ENCODE measurements at places on chromosomes 12 and 14.

GRCh38 chr14:105733081-105734065 is 207.0 kb downstream of the TMEM121 start:
- ATAC-seq: no peak

DNA sequence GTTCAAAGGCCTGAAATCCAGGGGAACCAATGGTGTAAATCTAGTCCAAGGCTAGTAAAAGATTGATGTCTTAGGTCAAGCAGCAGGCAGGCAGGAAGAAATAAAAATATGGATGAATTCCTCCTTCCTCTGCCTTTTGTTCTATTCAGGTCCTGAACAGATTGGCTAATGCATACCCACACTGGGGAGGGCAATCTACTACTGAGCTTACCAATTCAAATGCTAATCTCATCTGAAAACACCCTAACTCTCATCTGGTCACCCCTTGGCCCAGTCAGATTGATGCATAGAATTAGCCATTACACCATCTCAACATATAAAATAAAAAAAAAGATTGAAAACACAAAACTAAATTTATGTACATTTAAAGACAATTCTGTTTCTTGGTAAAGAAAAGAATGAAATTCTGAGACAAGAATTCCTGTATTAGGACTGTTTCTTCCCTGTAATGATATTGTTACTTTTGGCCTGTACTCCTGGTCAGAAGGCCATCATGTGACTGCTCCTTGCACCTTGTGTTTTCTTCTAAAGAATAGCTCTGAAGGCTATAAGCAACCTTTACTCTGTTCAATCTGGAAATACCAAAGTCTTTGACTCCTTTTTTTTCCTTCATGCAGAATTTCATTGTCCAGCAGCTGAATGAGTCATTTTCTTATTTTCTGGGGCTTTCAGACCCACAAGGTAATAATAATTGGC is 19.9 kb downstream of the CLEC6A start:
- ATAC-seq: peak; percentile 67

GRCh38 chr12:67086116-67086515 is 183.0 kb upstream of the CAND1 start:
- no peak for ATAC-seq

DNA sequence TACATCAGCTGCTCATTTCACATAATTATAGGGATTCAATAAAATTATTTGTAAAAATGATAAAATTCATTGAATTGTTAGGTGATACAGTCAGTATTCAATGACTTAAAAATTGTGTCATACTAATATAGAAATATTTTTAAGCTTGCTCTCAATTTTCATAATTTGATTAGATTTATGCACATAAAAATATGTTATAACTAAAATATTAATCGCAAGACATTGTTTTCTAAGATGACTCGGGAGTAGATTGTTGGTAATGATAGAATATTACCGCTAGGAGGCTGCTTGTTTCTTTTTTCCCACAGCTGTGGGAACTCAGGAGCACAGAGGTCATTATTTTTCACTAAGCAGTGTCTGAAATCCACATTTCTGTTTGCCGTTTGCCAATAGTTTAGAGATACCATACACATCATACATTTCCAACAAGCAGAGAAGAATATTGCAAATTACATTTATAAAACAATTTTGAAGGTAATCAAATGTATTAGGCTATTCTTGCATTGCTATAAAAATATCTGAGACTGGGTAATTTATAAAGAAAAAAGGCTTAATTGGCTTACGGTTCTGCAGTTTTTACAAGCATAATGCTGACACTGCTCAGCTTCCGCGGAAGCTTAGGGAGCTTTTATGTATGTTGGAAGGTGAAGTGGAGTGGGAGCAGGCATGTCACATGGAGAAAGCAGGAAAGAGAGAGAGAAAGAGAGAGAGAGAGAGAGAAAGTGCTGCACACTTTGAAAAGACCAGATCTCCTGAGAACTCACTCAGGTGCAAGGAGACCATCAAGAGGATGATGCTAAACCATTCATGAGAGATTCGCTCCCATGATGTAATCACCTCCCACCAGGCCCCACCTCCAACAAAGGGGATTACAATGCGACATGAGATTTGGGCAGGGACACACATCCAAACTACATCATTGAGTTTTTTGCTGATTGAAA is 9.2 kb downstream of the CD69 start:
- no peak for ATAC-seq

GRCh38 chr14:61705017-61705416 is 9.7 kb downstream of the HIF1A start:
- no peak for ATAC-seq

- ATAC-seq: no peak
These were observed 81.3 kb downstream of the ERGIC2 start for GRCh38 chr12:29299633-29300032.

- ATAC-seq: no peak
These were observed 776.0 kb downstream of the C12orf50 start for GRCh38 chr12:87253157-87253556.

DNA sequence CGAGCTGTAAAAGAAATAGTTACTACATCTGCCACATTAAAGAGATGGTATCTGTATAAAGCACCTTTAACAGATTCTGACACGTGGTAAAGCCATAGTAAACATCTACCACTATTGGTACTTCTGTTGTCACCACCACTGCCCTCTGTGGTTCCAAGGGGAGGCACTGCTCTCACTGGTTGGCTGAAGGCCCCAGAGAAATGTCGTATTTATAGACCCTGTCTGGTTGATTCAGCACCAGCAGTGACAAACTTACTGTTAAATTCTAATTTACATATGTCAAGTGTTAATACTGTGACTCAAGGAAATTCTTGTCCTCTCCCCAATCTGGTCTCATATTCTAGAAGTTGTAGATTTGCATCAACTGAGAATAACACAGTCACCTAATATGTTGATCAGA is 281.1 kb downstream of the ERC1 start:
- no peak for ATAC-seq

- ATAC-seq: no peak
These were observed 22.4 kb downstream of the EIF2B2 start for GRCh38 chr14:75025082-75025481.

DNA sequence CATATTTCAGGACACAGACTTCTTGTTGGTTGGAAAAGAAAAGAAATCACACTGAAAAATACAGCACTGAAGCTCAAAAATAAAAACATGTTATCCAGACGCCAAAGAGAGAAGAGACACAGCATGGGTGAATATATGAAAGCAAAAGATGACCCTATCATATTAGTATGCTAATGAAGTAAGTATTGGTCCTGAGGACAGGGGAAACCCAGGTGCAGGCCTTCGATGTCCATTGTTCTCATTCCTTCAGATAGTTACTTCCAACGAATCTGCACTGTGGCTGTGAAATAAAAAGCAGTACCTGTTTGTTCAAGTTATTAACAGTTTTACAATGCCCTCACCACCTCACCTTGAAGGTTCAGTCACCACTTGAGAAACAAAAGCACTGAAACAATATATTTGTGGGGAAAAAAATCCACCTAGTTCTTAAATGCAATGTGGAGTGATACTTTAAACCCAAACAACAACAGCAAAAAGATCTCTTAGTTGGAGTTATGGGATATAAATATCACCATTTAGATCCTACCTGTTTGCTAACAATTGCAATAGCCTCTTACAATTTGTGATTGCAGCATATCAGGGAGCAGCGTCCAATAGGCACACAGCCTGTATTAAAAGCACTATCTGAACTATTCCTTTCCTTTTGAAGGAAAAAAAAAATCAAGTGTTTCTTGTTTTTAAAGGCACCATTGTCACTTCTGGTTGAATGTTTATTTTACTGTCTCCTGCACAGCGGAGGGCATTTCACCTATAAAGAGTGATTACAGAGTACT is 188.1 kb downstream of the BCAT1 start:
- peak; percentile 3 for ATAC-seq

DNA sequence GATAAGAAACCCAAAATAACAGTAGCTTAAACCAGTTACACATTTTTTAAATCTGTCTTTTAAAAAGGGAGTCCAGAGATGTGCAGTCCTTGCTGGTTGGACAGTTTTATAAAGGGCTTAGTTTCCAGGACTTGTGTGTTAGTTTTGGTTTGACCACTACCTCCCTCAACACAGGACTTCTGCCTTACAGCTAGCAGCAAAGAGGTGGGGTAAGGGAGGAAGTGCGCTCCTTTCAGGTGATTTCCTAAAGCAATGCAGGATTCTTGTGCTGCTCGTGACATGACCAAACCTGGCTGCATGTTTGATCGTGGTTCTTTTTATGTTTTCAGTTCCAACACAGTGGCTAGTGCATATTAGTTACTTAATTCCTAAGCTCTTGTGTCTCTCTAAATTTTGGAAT is 266.2 kb downstream of the TMTC2 start:
- ATAC-seq: no peak

DNA sequence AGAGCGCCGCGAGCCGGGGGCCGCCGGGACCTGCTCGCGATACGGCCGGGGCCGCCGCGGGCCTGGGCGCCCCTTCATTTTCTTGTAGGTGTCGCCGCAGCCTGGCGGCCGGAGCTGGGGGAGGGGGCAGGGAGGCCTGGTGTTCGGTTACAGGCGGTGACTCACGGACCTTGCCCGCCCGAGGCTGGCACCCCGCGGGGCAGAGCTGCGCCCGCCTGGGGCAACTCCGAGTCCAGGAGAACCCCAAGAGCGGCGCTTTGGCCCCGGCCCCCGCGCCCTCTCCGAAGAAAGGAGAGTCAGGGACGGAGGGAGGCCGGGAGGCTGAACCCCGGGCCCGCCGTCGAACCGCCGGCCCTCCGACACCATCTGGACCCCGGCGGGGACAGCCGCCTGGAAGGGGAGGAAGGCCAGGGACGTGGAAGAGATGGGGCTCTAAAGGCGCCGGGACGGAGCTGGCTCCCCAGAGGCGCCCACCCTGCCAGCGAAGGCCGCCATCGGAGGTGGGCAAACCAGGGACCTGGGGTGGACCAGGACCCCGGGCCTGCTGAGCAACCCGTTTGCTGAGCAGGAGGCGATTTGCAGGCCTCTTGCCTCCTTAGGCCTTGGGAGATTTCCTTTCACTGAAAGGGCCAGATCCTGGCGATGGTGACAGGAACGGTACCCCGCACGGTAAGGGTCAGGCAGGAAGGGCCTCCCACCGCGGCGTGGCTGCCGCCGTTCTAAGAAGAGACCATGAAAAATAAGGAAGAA is 843 bp upstream of the NUAK1 start:
- ATAC-seq: peak; percentile 60

DNA sequence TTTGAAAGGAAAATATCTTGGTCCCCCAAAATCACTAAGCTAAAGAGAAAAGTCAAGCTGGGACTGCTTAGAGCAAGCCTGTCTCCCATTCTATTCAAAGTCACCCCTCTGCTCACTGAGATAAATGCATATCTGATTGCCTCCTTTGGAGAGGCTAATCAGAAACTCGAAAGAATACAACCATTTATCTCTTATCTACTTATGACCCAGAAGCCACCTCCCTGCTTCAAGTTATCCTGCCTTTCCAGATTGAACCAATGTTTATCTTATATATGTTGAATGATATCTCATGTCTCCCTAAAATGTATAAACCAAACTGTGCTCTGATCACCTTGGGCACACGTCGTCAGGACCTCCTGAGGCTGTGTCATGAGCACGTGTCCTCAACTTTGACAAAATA is 14.6 kb upstream of the CCDC196 start:
- no peak for ATAC-seq

DNA sequence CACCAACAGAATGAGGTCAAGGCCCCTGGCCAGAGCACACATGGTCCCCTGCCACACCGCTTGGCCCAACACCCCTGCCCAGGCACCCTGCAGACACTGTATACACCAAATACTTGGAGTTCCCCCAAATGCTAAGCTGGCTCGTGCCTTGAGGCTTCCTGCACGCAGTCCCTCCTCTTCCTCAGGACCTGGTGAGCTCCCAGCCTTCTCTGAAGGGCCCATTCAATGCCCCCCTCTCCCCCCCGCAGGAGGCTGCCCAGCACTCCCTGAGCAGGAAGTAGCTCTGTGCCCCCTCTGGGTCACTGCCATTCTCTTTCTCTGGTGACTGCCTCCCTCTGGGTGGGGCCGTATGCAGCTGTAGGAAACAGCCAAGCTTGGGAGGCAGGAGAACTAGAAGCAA is 75.3 kb downstream of the ITPK1 start:
- no peak for ATAC-seq

GRCh38 chr14:103623883-103624482 is 5.0 kb upstream of the KLC1 start:
- ATAC-seq: no peak

- ATAC-seq: no peak
These were observed 4.8 kb upstream of the ZCCHC8 start for GRCh38 chr12:122505419-122506051.

DNA sequence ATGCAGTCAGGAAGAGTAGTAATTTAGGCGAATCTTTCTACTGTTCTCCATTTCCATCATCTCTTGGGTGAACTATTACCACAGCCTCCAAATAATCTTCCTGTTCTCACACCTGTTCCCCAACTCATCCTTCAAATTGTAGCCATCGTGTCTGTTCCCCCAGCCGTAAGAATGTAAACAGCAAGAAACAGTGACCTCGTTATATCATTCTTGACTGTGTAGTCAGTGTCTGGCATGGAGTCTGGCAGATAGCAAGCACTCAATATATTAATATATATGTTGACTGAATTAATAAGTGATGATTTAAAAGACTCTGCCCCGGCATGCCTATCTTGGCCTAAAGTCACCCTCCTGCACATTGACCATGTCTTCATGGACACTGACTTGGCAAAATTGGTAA is 20.3 kb downstream of the PDE6H start:
- no peak for ATAC-seq

- peak; percentile 28 for ATAC-seq
These were observed 20.3 kb upstream of the SINHCAF start for GRCh38 chr12:31346267-31346666.

DNA sequence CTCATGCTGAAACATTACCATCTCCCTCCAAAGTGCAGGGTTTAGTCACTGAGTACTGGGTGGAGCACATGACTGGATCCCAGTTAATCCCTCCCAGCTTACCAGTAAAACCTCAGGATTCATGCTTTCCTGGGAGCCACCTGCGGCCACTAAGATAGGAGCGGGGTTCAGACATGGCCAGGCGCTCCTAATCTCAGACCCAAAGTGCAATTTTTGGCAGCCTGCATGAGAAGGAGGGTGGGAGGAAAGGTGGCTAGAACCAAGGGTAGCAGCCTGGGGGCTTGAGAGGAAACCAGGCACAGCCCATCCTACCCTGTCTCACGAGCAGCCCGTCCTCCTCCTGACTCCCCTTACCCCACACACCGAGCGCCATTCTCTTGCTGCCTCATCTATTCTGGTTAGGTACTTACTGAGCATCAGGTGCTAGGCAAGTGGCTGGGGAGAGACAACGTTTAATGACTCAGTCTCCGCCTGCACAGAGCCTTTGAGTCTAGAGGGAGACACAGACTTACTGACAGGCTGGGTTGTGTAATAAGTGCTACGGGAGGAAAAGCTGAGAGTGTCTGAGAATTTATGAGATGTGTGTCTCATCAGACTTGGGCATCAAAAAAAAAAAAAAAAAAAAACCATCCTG is 9.9 kb downstream of the GPRC5A start:
- ATAC-seq: peak; percentile 53

- peak; percentile 55 for ATAC-seq
These were observed 24.7 kb upstream of the MYBPC1 start for GRCh38 chr12:101570047-101570446.

Measured in motor neuron (in vitro differentiated cells).